NCI-H748 treated with DMSO at 0.1 percent for 48 hours (cell line): ENCODE measurements at places on chromosomes 13 and 19.

GRCh38 chr19:4473763-4474513, 1.8 kb downstream of the HDGFL2 start:
- no peak for DNase-seq

DNA sequence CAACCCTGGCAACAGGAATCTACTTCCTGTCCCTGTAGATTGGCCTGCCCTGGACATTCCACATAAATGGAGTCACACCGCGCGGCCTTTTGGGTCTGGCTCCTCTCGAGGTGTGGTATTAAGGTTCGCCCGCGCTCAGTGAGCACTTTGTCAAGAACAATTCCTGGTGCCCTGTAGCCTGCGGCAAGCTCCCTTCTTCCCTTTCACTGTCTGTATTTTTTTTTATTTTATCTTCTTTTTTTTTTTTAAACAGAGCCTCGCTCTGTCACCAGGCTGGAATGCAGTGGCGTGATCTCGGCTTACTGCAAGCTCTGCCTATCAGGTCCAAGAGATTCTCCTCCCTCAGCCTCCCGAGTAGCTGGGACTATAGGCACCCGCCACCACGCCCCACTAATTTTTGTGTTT, 28.3 kb downstream of the PEX11G start:
- DNase-seq = no peak

GRCh38 chr19:19606021-19606420, 12.5 kb downstream of the PBX4 start:
- no peak for DNase-seq

- no peak for DNase-seq
Measured at GRCh38 chr13:112756511-112756966, 66.7 kb downstream of the ATP11A start.

GRCh38 chr19:44113784-44114390, 688 bp downstream of the ZNF225 start:
- no peak for DNase-seq

DNA sequence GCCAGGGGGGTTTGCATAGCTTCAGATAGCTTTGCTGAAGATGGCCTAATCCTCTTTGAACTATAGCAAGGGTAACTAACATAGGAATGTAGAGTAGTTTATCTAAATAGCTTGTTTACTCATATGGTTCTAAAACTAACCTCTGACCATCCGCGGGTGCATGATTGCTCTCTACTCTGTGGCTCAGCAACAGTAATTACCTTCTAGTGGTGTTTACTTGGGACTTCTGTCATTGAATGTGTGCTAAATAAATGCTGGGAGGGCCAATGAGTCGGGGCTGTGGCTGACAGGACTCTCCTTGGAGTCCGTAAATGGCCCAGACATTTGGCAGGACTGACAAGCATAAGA, 1461.9 kb downstream of the UQCRFS1 start:
- no peak for DNase-seq

DNA sequence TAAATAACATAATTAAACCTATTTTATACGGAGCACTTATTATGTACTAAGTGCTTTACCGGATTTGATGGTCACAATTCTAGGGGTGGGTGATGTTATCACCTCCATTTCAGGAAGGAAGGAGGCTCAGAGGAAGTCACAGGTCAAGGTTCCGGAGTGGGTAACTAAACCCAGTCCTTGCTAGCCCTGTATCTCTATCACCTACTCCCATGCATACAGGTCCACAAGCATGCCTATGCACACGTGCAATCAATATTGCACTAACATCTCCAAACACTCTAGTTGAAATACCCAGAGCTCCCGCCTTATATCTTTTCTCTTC, 17.8 kb upstream of the FOSB start:
- DNase-seq = no peak

- DNase-seq = no peak
Measured at GRCh38 chr19:47102346-47103060, 11.1 kb downstream of the ZC3H4 start.

DNA sequence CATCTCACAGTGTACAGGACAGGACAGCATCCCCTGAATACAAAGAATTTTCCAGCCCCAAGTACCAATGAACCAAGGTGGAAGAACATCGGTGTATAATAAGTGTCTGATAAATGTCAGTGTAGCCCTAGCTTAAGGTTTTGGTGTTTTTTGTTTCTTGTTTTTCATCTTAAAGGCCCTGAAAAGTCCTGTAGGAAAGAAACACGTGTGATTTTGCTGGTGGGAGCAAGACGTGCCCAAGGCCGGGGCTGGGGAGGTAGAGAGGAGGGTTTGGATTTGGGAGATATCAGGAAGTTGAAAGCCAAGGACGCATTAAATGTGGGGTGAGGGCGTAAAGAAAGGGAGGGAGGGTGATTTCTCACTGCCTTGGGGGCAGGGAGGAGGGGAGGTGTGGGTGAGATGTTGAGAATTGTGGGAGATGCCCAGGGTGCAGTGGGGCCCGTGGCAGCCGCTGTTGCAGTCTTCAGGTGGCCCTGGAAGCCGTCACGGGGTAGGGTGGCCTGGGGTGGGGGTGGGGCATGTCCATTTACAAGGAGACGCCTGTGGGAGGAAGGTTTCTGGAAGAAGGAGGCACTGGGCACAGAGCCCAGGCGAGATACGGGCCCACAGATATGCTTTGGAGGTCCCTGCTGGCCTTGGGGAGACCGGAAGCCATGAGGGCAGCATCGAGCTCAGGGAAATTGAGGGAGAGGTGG, 6.7 kb downstream of the CAMSAP3 start:
- DNase-seq = no peak

DNA sequence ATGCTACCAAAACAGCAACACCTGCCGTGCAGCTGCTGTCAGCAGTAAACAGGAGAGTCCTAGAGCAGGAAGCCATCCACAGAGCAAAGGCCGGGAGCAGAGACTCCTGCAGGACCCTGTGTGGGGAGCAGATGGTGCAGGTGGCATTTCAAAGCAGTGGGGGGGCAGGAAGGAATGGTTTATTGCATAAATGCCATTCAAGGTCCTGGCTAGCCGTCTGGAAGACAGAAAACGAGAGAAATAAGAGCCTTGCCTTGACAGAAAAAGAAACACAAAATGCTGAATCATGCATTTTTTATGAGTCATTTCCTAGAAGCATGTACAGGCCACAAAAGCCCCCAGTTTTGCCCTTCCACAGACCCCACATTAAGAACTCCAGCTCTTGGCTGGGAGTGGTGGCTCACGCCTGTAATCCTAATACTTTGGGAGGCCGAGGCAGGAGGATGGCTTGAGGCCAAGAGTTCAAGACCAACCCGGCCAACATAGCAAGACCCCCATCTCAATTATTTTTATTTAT, 5.4 kb downstream of the RSPH6A start:
- no peak for DNase-seq

- DNase-seq = no peak
Measured at GRCh38 chr13:25753976-25754375, 297.8 kb downstream of the SHISA2 start.

GRCh38 chr13:19587635-19588300, 26.4 kb upstream of the TPTE2 start:
- peak; percentile 48 for DNase-seq

- no peak for DNase-seq
Measured at GRCh38 chr13:99865420-99865930, 106.1 kb downstream of the ZIC5 start.

GRCh38 chr19:53010494-53010893, 3.2 kb upstream of the ERVV-1 start:
- no peak for DNase-seq

DNA sequence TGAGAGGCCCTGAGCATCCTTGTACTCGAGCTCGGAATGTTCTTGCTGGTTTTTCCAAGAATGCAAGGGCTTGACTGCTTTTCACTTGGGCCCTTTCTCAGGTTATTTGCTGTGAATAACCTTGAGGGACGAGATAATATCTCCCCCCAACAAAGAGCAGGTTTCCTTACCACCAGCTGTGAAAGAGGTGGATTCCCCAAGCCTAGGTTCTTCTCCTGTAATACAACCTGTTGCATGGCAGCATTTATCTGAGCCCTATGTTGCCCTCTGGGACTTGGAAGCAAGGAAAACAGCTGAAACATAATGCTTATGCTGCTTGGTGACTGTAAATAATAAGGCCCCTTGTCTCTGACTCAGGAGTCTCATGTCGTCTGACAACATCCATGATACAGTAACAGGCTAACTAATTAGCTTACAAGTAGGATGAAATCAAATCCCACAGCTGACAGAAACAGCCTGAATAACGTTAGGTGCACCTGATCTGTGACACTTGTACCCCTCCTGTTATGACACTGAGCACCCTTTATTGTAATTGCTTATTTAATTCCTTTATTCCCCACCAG, 43.6 kb upstream of the RCBTB2 start:
- DNase-seq = no peak

DNA sequence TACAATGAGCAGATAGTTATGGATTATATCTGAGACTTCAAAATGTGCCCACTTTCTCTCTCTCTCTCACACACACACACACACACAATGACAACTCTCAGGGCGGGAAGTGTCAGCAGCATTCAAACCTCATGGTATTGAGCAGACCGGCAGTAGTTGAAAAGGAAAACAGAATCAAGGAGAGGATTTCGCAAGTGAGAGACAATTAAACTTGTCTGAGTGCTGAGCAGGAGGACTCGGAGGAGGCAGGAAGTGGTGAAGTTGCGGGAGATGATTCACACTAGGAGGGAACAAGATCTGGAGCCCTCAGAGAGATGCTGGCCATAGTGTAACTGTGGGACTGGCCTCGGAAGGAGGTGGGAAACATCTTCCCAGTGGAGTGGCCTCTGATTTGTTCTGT, 353.1 kb downstream of the EFNB2 start:
- DNase-seq = no peak

DNA sequence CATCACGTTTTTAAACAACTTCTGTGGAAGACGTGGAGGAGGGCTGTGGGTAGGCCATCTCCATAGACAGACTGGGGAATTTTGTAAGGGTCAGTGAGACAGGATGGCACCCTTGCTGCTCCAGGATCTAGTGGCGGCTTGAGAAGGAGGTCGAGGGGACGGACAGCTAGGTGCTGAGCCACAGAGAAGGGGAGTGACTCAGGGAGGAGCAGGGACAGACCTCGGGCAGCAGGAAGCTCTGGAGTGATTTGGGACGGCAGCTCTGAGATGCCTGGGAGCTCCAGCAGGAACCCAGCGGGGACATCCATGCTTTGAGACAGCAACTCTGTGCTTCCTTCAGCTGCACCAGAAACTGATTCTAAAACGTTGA, 169.1 kb upstream of the SOX1 start:
- DNase-seq = no peak

DNA sequence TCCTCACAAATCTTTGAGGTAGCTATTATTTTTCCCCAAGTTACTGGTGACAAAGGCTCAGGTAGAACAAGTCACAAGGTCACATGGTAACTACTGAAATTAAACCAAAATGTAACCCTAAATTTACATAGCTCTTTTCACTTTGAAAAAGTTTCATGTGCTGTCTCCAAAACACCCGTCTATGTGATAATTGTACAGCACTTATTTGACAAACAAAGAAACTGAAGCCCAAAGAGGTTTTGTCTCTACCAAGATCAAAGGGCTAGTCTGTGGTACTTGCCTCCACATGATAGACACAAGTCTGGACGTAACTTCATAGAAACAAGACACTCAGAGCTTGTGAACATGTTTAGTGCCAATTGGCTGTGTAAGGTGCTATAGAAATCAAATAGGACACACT, 108.3 kb downstream of the SACS start:
- DNase-seq = no peak

DNA sequence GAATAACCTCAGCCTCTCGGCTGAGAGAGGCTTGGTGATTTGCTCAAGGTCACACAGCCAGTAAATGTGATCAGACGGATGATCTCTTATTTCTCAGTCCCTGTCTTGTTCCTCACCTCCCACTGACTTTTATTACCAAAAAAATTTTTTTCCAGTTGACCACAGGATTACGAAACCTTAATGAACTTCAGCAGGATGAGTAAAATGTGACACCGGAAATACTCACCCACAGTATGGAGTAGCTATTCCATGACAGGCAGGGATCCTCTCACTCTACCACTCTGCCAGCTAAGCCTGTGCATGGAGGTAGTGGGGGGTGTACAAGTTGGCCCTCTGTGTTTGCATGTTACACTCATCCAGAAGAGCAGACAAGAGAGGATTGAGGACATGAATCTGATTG, 916.4 kb downstream of the UQCRFS1 start:
- no peak for DNase-seq

DNA sequence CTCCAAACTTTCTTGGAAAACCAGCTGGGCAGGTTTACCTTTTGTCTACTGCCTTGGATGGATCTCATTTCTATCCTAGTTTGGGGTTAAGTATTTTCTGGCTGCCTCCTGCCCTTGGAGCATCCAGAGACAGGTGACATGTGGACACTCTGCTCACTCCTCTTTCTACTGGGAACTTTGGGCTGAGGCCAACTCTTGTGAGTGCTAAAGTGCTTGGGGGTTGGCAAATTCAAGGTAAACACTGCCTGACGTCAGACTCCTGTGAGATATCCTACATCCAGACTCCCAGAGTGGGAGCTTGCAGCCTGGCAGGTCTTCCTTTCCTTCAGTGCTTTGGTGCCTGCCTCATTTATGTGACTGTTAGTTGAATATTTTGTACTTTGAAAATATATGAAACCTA, 388.1 kb downstream of the KCNRG start:
- DNase-seq = peak; percentile 6

DNA sequence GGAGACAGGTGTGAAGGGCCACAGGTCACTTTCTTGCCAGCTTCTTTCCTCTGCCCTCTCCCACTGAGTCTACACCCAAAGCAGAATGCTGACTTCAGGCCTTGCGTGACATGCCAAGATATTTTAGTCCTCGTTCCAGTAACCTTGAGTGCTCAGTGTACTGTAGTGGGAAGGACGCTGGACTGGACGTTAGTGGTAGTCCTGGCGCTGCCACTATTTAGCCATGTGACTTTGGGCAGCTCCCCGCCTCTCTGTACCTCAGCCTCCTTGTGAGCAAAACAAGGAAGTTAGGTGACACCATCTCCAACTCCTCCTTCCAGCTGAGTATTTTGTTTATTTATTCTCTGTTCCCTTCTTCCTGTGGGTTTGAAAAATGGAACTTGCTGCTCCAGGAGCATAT, 86.1 kb downstream of the FRY start:
- DNase-seq = no peak

DNA sequence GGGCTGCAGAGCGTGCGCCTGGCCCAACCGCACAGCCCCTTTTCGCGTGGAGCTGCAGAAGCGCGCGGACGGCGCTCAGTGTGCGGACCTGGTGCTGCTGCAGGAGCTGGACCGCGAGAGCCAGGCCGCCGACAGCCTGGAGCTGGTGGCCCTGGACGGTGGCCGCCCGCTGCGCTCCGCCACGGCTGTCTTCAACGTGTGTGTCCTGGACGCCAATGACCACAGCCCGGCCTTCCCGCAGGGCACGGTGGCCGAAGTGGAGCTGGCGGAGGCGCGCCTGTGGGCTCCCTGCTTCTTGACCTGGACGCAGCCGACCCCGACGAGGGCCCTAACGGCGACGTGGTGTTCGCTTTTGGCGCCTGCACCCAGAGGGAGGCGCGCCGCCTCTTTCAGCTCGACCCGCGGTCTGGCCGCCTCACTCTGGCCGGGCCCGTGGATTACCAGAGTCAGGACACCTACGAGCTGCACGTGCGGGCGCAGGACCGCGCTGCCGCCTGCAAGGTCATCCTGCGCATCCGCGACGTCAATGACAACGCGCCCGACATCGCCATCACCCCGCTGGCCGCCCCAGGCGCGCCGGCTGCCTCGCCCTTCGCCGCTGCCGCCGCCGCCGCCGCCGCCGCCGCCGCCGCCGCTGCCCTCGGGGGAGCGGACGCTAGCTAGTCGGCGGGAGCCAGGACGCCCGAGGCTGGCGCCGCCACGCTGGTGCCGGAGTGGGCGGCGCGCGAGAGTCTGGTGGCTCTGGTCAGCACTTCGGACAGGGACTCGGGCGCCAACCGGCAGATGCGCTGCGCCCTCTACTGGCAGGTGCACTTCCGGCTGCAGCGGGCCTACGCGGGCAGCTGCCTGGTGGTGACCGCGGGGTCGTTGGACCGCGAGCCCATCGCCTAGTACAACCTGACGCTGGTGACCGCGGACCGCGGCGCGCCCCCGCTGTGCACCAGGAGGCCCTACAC, 172.2 kb downstream of the OLFM4 start:
- peak; percentile 16 for DNase-seq
